ENCODE measurements at places on chromosomes 13 and 19. TPM values are rescaled to one million over a fixed set of nuclear protein-coding genes. Genes with fewer than 3 reads are reported as not detected.

Gene SGTA
- total RNA-seq, result 41.7 TPM

Gene CGB8
- total RNA-seq, result not detected

Gene ATP13A1
- 28.6 TPM for total RNA-seq

Gene ZNF787
- 15.8 TPM for total RNA-seq

GRCh38 chr13:66780814-66781213, 449.3 kb downstream of the PCDH9 start:
- no peaks in the 10 kb centered on the region for H3K27me3 ChIP-seq
- no peak overlapping the region for H3K27ac ChIP-seq
- H3K4me1 ChIP-seq, result no peaks in the 10 kb centered on the region
- DNase-seq, result no peak
- H3K36me3 ChIP-seq, result no peaks in the 10 kb centered on the region

DNA sequence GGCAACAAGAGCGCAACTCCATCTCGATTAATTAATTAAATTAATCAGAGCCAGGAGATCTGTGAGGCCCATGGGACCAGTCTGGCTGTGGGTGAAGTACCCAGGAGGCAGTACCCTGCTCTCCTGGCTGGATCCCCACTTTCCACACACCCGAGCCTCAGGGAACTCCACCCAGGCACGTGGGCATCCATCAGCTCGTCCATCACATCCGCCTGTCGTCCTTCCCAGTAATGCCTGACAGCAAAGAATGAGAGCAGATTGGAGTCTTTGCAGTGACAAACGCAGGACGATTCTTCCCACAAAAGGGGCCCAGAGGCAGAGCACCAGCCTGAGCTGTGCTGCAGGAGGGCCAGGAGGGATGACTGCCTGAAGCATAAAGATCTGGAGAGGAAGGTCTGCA, 35.8 kb downstream of the VSTM2B start:
- no peak overlapping the region for H3K27ac ChIP-seq
- H3K4me1 ChIP-seq, result no peaks in the 10 kb centered on the region
- H3K36me3 ChIP-seq, result no peaks in the 10 kb centered on the region
- no peak overlapping the region for H3K4me3 ChIP-seq
- H3K27me3 ChIP-seq, result no peaks in the 10 kb centered on the region
- DNase-seq, result no peak

DNA sequence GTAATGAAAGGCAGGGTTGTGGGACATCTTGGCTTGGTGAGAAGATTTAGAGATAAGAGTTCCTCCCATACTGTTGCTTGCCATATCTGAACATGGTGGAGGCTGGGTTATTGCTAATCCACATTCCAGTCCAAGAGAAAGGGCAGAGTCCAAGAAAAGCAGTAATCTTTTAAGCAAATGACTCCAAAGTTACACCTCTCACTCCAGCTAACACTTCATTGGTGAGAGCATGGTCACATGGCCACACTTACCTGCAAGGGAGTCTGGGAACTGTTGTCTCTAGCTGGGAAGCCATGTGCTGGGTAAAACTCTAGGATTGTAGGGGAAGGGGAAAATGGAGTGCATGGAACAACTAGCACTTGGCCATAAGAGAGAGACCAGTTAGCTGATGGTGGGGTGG, 5.6 kb downstream of the C19orf81 start:
- H3K4me1 ChIP-seq, result no peaks in the 10 kb centered on the region
- no peaks in the 10 kb centered on the region for H3K27me3 ChIP-seq

- no peak overlapping the region for H3K4me3 ChIP-seq
- H3K36me3 ChIP-seq, result no peaks in the 10 kb centered on the region
- no peak overlapping the region for H3K27ac ChIP-seq
Measured at GRCh38 chr19:36103842-36104552, 6.9 kb upstream of the OVOL3 start.

- no peaks in the 10 kb centered on the region for H3K36me3 ChIP-seq
- no peak for DNase-seq
- no peak overlapping the region for H3K4me3 ChIP-seq
- H3K27ac ChIP-seq, result no peak overlapping the region
Measured at GRCh38 chr13:111900390-111901131, 166.4 kb upstream of the SOX1 start.

GRCh38 chr19:36849701-36850558, 746 bp upstream of the ZNF345 start:
- peaks cover 6% of the 10 kb centered on the region for H3K4me1 ChIP-seq
- DNase-seq, result peak; percentile 96
- H3K27me3 ChIP-seq, result no peaks in the 10 kb centered on the region
